ENCODE measurements at places on chromosomes 12 and 14.

DNA sequence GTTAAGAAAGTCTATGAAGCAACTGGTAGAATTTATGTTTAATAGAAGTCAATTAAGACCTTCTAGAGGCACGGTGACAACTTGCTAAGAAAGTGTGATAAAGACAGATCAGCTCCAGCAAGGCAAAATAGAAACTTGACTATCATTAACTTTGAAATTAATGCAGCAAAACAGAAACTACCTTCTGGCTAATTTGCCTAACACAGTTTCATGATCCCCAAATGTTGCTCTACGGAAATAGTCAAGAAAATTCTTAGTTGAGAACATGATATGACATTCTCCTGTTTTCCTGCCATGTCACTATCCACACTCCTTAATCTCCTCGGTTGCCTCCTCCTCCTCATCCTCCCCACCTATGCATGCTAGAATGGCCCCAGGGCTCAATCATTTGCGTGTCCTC, 4.2 kb downstream of the DENND5B start:
- DNase-seq = no peak

DNA sequence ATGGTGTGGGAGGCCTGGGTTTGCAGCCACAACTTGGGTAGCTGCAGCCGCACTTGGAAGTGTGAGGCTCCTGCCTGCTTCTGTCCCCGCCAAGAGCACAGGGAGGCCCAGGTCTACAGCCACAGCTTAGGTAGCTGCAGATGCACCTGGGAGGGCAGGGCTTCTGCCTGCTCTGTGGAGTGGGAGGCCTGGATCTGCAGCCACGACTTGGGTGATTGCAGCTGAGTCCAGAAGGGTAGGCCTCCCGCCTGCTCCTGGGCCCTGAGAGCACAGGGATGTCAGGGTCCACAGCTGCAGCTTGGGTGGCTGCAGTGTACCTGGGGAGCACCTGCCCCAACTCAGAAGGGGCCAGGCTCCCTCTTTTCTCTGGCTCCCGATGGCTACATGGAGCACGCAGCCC, 287.3 kb downstream of the AEBP2 start:
- DNase-seq = no peak

- no peak for DNase-seq
Measured at GRCh38 chr14:103569408-103569807, 6.6 kb downstream of the COA8 start.

DNA sequence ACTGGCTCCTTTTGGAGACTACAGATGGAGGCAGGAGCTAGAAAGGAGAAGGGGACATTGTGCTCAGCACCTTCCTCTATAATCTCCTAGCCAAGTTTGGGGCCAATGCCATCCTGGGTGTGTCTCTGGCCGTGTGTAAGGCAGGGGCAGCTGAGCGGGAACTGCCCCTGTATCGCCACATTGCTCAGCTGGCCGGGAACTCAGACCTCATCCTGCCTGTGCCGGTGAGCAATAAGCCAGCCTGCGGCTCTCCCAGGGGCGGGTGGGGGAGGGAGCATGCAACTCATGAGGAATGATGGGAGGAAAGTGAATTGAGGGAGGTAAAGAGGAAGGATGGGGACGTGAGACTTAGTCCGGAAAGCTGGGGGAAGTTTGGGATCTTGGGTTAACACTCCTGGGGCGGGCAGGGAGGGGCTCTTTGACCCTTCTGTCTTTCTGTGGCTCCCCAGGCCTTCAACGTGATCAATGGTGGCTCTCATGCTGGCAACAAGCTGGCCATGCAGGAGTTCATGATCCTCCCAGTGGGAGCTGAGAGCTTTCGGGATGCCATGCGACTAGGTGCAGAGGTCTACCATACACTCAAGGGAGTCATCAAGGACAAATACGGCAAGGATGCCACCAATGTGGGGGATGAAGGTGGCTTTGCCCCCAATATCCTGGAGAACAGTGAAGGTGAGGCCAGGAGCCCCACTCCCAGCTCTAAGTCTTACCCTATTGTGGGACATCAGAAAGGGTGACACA, 3.3 kb downstream of the ENO2 start:
- DNase-seq = no peak

GRCh38 chr14:74913986-74914573, 9.0 kb downstream of the RPS6KL1 start:
- DNase-seq = no peak

GRCh38 chr12:62210422-62210821, 49.8 kb upstream of the USP15 start:
- DNase-seq = peak; percentile 56

GRCh38 chr14:104034976-104035699, 50.4 kb upstream of the ASPG start:
- DNase-seq = no peak

DNA sequence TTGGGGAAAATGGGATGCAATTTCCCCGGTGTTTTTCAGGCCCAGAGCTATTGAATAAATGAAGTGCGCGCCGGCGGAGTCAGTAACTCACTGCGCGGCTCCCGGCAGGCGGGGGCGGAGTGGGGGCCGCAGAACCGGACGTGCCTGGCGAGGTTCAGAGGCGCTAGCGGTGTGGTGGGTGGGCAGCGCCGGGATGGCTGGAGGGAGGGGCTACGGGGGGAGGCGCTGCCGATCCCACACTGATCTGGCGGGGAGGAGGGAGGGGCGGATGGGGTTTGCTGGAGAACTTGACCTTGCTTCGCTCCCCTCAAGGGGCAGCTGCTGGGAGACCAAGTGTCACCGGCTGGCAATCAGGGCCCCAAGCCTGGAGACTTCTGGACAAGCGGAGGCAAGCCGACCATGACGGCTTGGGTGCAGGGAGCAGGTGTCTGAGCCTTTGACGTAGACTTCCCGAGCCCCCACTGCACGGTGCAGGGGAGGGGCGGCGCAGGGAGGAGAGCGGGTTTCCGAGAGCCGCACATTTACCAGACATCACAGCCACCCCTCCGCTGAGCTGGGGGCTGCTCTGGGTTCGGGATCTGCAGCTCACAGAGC, 174.1 kb upstream of the RTL1 start:
- peak; percentile 29 for DNase-seq

GRCh38 chr14:90959344-90959743, 101.1 kb downstream of the RPS6KA5 start:
- no peak for DNase-seq

DNA sequence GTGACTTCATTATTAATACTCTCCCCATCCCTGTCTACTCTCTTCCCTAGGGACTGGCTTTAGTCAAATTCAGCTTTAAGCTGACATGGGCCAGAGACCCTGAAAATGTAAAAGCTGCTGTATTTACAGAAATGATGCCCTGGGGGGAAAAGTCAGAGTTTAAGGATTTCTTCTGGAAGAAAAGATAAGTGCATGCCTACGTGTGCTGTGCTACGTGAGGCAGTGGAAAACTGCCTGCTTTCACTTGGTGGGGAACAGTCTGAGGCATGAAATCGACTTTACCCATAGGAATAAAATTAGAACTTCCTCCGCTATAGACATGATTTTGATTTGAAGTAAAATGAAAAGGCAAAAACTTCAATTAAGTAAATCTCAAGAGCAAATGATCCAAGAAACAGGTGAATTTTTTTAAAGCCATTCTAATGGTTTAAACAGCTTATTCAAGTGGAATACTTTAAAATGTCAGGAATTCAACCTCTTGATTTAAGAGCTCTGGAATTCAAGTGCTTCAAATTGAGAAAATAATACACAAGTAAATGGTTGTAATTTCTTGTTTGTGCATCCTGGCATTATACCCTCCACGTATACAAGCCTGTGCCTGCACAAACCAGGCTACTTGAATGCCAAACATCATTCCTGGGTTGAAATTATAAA, 168.5 kb downstream of the FOXN3 start:
- DNase-seq = no peak

- DNase-seq = no peak
Measured at GRCh38 chr12:76337583-76337982, 10.6 kb downstream of the BBS10 start.
